ENCODE measurements at places on chromosomes 12 and 14. TPM values are rescaled to one million over a fixed set of nuclear protein-coding genes. Genes with fewer than 3 reads are reported as not detected.

The GDF3 gene
- total RNA-seq: not detected

The PTPRB gene
- 27.2 TPM for total RNA-seq

The LRTM2 gene
- total RNA-seq: not detected

The JAG2 gene
- 1.8 TPM for total RNA-seq

The PLEKHD1 gene
- total RNA-seq: 0.13 TPM

The SLC10A1 gene
- not detected for total RNA-seq
